ENCODE measurements at places on chromosomes 1 and 21.

DNA sequence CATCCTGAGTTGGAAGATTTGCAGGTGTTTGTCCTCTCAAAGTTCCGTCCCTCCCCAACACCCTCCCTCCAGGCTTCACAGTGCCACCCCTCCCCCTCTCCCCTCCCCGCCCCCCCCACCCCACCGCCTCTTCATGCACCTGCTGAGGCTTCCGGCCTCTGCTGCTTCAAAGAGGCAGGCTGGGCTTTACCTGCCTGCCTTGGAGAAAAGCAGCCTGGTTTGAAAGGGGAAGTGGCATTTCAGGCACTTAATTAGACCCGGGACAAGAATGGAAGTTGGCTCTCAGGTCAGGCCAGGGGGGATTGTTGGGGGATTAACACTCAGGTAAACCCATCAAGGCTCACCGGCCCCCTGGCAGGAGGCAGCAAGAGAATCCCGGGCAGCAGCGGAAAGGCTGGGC is 21.1 kb downstream of the PAX7 start:
- DNase-seq, result no peak
- H3K27ac ChIP-seq, result no peak overlapping the region
- H3K4me1 ChIP-seq, result no peaks in the 10 kb centered on the region
- H3K27me3 ChIP-seq, result peaks cover 18% of the 10 kb centered on the region

DNA sequence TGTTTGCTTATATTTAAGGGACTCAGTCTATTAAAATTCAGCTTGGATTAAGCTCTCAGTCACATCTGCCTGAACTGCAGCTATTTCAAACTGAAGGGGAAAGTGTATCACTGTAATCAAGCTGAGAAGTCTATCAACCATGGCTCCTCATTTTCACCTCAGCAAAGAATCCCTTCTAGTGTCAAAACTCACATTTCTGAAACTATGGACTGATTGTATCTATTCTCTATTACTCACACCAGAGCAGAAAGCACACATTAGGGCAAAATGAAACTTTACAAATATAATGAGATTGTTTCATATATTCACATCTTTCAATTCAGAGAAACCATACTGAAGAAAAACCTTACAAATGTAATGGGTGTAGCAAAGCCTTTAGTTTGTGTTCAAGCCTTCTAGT is 14.6 kb upstream of the C1orf146 start:
- no peaks in the 10 kb centered on the region for H3K36me3 ChIP-seq
- DNase-seq, result no peak
- H3K27ac ChIP-seq, result no peak overlapping the region
- H3K4me1 ChIP-seq, result no peaks in the 10 kb centered on the region

GRCh38 chr1:23477359-23478144 is 6.4 kb downstream of the ASAP3 start:
- no peaks in the 10 kb centered on the region for H3K36me3 ChIP-seq
- H3K27me3 ChIP-seq, result no peaks in the 10 kb centered on the region
- H3K4me3 ChIP-seq, result no peak overlapping the region
- H3K4me1 ChIP-seq, result peaks cover 20% of the 10 kb centered on the region
- no peak for DNase-seq
- H3K27ac ChIP-seq, result no peak overlapping the region

DNA sequence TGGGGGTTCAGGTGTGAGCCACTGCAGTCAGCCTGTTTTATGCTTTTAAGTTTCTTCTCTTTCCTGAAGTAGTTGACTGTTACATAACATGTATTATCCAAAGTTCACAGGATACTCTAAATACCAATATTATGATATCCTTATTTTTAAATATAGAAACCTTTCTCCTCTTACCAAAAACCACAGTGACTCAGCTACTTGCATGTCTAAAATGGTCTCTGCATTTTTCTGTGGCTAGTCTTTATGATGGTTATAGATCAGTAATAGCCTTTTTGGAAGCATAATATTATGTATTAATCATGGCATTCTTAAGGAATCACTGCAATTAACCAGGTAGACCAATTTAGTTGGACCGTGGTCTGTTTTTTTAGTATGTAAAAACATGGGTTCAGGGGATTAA is 210.8 kb upstream of the CACYBP start:
- H3K36me3 ChIP-seq, result no peaks in the 10 kb centered on the region
- no peak overlapping the region for H3K27ac ChIP-seq
- H3K27me3 ChIP-seq, result no peaks in the 10 kb centered on the region

All from Panc1 (cell line).